ENCODE measurements at places on chromosomes 2 and 18.

GRCh38 chr2:26850505-26850904, 2.6 kb downstream of the DPYSL5 start:
- no peak for DNase-seq

- no peak for DNase-seq
These were observed 6.7 kb downstream of the NPPC start for GRCh38 chr2:231919341-231920035.

GRCh38 chr2:19955544-19956422, 34.1 kb downstream of the WDR35 start:
- peak; percentile 46 for DNase-seq

GRCh38 chr18:48754993-48755473, 195.7 kb downstream of the SMAD7 start:
- DNase-seq: no peak

GRCh38 chr2:148599109-148599991, 45.2 kb upstream of the EPC2 start:
- no peak for DNase-seq

Data from stimulated activated naive CD8-positive, alpha-beta T cell treated with anti-CD3 and anti-CD28 coated beads, Interleukin-15, amount 100 ng/mL, for 72 hours (primary cell).